IMR-90 (cell line): ENCODE measurements at places on chromosomes 13 and 19. TPM values are rescaled to one million over a fixed set of nuclear protein-coding genes. Genes with fewer than 3 reads are reported as not detected.

SLC6A16 gene
- 0.76 and 0.89 TPM in 2 replicates for polyA plus RNA-seq

ATXN8OS gene
- not detected in 2 replicates for polyA plus RNA-seq

SCGB2B2 gene
- polyA plus RNA-seq = 0.03 TPM in 1 of 2 replicates, not detected in the other

DNMT1 gene
- polyA plus RNA-seq = 83.6 and 88.1 TPM in 2 replicates

CACNA1A gene
- polyA plus RNA-seq = 13.2 and 15.0 TPM in 2 replicates

- no peak overlapping the region for H3K4me3 ChIP-seq
- H3K36me3 ChIP-seq = no peaks in the 10 kb centered on the region
- no peak overlapping the region for H3K27ac ChIP-seq
- H3K4me1 ChIP-seq = no peaks in the 10 kb centered on the region
- no peak for DNase-seq
- H3K27me3 ChIP-seq = no peaks in the 10 kb centered on the region
These were observed 233.8 kb upstream of the PRR20A start for GRCh38 chr13:56906909-56907308.

DNA sequence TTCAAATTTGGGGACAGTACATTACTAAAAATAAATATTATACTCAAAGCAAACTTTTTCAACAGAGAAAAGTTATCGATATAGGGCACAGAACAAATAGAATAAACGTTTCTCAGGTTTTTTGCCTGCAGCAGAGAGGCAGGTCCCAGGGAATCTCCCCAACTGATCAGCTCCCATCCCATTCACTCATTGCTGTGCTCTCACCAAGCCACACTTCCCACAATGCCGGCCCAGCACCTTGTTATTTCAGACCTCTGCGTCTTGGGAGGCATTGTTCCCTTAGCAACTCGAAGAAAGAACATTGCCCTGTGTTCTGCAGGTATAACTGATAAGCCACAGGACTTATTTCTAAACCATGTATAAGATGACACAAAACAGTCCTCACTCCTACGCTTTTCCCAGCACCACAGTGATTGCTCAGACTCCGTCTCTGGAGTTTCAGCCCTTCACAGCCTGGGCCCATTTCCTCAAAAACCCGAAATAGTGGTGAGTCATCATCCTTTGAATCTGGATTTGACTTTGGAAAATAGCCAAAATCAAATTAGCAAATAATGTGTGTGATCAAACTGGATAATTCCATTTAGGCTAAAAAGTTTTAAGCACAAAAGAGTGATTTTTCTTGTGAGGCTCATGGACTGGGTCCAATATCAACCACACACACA lies 100.4 kb downstream of the DCLK1 start:
- peak; percentile 18 for DNase-seq
- H3K27ac ChIP-seq = no peak overlapping the region
- H3K27me3 ChIP-seq = no peaks in the 10 kb centered on the region
- no peaks in the 10 kb centered on the region for H3K4me1 ChIP-seq

DNA sequence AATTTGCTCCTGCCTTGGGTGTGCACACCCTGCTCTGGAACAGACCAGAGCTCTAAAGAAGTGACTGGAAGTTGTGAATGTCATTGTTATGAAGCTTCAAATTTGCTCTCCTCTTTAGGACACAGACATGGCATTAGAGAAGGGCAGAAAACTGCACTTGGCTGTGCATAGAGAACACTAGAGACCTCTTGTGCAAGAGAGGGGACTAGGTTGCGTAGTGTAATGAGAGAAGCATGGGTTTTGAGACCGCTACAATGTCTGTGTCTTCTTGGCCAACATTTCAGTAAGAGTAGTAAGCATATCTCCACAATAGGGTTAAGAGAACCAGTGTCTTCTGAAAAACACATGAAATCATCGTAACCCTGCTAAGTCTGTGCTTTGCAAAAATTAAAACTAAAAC lies 423.3 kb downstream of the SPRY2 start:
- no peak overlapping the region for H3K4me3 ChIP-seq
- DNase-seq = no peak
- H3K27me3 ChIP-seq = no peaks in the 10 kb centered on the region
- no peaks in the 10 kb centered on the region for H3K36me3 ChIP-seq

GRCh38 chr13:45306966-45307365 lies 34.0 kb downstream of the TPT1 start:
- H3K4me1 ChIP-seq = no peaks in the 10 kb centered on the region; the same call in 1 of the 2 replicates
- no peaks in the 10 kb centered on the region for H3K36me3 ChIP-seq
- H3K4me3 ChIP-seq = no peak overlapping the region
- no peak for DNase-seq
- no peaks in the 10 kb centered on the region for H3K27me3 ChIP-seq

DNA sequence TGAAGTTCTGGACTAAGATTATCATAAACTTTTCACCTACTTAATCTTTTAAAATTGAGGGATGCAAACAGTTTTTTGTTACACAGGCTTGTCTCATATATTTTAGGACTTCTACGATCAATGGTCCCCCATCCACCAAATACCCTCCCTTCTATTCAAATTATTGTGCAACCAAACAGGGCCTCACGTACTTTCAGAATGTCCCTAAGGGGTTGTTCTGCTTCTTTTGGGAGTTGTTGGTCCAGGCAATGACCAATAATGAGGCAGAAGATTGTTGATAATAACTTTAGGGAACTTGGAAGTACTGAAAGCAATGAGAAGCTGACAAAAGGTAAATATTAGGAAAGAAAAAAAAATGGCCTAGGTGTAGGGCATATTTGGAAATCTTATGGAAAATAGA lies 2.9 kb downstream of the DNAJC15 start:
- no peaks in the 10 kb centered on the region for H3K36me3 ChIP-seq
- H3K27me3 ChIP-seq = no peaks in the 10 kb centered on the region
- no peak overlapping the region for H3K27ac ChIP-seq
- H3K4me3 ChIP-seq = no peak overlapping the region
- no peak for DNase-seq

GRCh38 chr13:20398459-20398858 lies 127.2 kb downstream of the CRYL1 start:
- no peak overlapping the region for H3K27ac ChIP-seq
- peaks cover 9% of the 10 kb centered on the region; the same call in 1 of the 2 replicates for H3K27me3 ChIP-seq
- no peaks in the 10 kb centered on the region for H3K36me3 ChIP-seq
- no peak for DNase-seq
- no peak overlapping the region for H3K4me3 ChIP-seq

GRCh38 chr19:6211632-6212402 lies 68.0 kb downstream of the MLLT1 start:
- no peaks in the 10 kb centered on the region; the same call in 1 of the 2 replicates for H3K4me1 ChIP-seq
- H3K4me3 ChIP-seq = no peak overlapping the region
- H3K27me3 ChIP-seq = no peaks in the 10 kb centered on the region
- H3K36me3 ChIP-seq = peaks cover 23% of the 10 kb centered on the region
- no peak for DNase-seq
- no peak overlapping the region for H3K27ac ChIP-seq

DNA sequence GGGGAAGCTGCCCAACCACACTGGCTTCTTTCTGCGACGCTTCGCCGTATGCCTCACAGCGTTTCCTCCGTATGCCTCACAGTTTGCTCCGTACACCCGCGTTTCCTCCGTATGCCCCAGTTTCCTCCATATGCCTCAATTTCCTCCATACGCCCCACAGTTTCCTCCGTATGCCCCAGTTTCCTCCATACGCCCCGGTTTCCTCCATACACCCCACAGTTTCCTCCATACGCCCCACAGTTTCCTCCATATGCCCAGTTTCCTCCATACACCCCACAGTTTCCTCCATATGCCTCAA lies 22.6 kb downstream of the GAS6 start:
- H3K4me1 ChIP-seq = peaks cover 43% of the 10 kb centered on the region
- no peak for DNase-seq
- peaks cover 60% of the 10 kb centered on the region for H3K36me3 ChIP-seq
- H3K27ac ChIP-seq = peak overlapping the region; percentile 96; the same call in 1 of the 2 replicates

DNA sequence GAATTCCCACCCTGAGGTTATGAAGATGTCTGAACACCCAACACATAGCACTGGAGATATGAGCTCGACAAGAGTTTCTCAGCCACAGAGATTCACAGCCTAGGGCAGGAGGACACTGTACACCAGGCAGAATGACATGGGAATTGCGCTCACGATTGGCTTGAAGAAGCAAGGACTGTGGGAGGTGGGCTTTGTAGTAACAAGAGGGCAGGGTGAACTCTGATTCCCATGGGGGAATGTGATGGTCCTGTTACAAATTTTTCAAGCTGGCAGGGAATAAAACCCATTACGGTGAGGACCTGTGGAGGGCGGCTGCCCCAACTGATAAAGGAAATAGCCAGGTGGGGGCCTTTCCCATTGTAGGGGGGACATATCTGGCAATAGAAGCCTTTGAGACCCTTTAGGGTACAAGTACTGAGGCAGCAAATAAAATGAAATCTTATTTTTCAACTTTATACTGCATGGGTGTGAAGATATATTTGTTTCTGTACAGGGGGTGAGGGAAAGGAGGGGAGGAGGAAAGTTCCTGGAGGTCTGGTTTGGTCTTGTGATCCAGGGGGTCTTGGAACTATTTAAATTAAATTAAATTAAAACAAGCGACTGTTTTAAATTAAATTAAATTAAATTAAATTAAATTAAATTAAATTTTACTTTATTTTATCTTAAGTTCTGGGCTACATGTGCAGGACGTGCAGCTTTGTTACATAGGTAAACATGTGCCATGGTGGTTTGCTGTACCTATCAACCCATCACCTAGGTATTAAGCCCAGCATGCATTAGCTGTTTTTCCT lies 7.0 kb downstream of the KLK3 start:
- H3K4me1 ChIP-seq = no peaks in the 10 kb centered on the region
- no peak for DNase-seq
- H3K27ac ChIP-seq = no peak overlapping the region
- no peaks in the 10 kb centered on the region for H3K36me3 ChIP-seq

DNA sequence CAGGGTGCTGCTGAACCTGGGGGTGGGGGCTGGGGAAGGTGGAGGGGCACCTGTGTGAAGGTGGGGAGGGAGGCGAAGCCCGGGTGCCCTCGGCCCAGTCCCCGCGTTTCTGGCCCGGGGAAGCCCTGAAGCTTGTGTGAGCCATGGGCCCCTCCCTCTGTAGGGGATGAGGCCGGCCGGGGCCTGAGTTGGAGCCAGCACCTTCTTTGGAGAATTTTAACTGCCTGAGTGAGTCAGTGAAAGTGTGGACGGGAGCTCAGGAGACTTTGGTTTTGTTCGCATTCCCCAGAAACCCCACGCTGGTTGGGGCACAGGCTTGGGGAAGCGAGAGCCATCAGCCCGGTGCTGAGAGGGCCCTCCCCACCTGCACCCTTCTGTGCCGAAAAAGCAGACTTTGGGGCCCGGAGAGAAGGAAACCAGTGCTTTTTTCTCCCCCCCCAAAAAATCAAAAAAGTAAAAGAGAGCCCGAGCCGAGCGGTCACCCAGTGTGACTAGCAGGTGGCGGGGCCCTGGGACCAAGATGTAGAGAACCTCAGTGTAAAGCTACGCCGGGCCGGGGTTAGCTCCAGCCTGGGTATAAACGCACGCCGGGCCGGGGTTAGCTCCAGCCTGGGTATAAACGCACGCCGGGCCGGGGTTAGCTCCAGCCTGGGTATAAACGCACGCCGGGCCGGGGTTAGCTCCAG lies 45.1 kb downstream of the TMEM255B start:
- H3K4me3 ChIP-seq = no peak overlapping the region
- H3K4me1 ChIP-seq = peaks cover 6% of the 10 kb centered on the region
- H3K27me3 ChIP-seq = no peaks in the 10 kb centered on the region
- DNase-seq = no peak

- H3K27me3 ChIP-seq = peaks cover 18% of the 10 kb centered on the region
- no peak overlapping the region for H3K4me3 ChIP-seq
- 0 out of 2 replicates have a peak, but pooled peaks cover 2% of the 10 kb centered on the region for H3K4me1 ChIP-seq
- DNase-seq = no peak
These were observed 108.1 kb upstream of the GJB6 start for GRCh38 chr13:20340136-20340758.

DNA sequence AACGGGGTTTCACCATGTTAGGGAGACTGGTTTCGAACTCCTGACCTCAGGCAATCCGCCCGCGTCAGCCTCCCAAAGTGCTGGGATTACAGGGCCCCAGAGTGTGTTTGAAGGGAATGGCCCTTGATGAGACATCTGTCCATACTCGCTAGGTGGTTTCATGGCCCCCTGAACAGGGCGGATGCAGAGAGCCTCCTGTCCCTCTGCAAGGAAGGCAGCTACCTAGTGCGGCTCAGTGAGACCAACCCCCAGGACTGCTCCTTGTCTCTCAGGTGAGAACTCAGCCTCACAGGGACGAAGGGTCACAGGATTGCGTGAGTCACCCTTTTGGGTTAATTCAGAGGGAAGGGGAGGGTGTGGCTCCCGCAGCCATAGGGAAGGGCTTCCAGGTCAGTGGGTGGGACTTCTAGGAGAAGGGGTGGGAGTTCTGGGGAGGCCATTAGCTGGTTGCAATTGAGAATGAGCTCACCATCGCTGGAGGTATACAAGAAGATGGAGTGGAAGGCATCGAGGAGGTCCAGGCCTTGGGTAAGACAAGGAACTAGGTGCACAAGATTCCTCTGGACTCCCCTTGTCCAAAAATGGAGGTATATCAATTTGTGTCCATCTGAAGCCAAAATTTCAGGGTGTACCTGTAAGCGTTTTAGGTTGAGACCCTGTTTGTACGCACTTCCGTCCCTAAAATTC lies 9.2 kb downstream of the SHD start:
- H3K27ac ChIP-seq = no peak overlapping the region
- H3K4me3 ChIP-seq = no peak overlapping the region
- H3K36me3 ChIP-seq = no peaks in the 10 kb centered on the region
- no peak for DNase-seq
- peaks cover 20% of the 10 kb centered on the region for H3K27me3 ChIP-seq

- no peak overlapping the region for H3K27ac ChIP-seq
- H3K27me3 ChIP-seq = no peaks in the 10 kb centered on the region
- peaks cover 8% of the 10 kb centered on the region for H3K36me3 ChIP-seq
- DNase-seq = no peak
These were observed 1.5 kb downstream of the ATP8B3 start for GRCh38 chr19:1810439-1811160.

DNA sequence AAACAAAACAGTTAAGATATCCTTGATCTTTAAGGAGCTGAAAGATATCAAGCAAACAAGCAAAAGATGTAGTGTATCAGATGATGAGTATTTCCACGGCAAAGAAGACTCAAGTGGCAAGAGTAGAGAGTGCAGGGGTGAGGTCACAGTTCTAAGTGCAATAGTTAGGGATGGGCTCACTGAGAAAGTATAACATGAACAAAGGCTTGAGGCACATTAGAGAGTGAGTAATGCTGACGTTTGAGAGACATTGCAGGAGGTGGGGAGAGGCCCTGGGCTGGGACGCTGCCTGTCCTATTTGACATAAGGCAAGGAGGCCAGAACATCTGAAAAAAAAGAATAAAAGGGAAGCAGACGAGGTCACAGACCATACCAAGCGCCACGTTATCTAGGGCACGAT lies 1.4 kb downstream of the DUXA start:
- H3K36me3 ChIP-seq = no peaks in the 10 kb centered on the region
- no peak for DNase-seq
- H3K27me3 ChIP-seq = no peaks in the 10 kb centered on the region
- H3K27ac ChIP-seq = no peak overlapping the region
- H3K4me3 ChIP-seq = no peak overlapping the region
- H3K4me1 ChIP-seq = no peaks in the 10 kb centered on the region

GRCh38 chr19:35142606-35143230 lies 337 bp upstream of the FXYD7 start:
- DNase-seq = no peak
- peaks cover 18% of the 10 kb centered on the region for H3K4me1 ChIP-seq
- no peak overlapping the region for H3K4me3 ChIP-seq
- peaks cover 31% of the 10 kb centered on the region for H3K27me3 ChIP-seq
